ENCODE measurements at places on chromosomes 11 and 22.

DNA sequence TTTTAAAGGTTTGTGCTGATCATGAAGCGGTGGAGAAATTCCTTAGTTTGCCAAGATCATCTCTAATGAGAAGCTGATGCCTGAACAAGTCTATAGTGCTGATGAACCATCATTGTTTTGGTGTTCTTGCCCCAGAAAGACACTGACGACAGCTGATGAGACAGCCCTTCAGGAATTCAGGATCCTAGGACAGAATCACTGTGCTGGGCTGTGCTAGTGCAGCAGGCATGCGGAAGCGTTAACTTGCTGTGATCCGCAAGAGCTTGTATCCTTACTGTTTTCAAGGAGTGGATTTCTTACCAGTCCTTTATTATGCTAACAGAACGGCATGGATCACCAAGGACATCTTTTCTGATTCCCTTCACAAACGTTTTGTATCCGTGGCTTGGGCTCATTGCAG, 104.1 kb downstream of the TBC1D22A start:
- no peak for DNase-seq

DNA sequence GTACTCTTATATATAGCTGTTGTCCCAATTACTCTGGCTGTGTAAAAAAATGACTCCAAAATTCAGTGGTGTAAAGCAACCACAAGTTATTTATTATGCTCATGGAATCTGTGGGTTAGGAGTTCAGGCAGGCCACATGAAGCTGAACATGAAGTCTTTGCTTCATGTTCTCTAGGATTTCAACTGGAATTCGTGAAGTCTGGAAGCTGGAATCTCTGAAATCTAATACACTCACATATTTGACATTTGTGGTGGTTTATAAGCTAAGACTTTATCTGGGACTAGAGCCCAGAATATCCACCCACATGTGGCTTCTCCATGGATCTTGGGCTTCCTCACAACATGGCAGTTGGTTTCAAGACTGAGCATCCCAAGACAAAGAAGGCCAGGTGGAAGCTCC, 430.6 kb downstream of the MIAT start:
- DNase-seq: no peak

- DNase-seq: no peak
These were observed 3.3 kb upstream of the TRIM29 start for GRCh38 chr11:120141113-120141767.

- no peak for DNase-seq
These were observed 109.9 kb downstream of the MICAL2 start for GRCh38 chr11:12220305-12220704.

GRCh38 chr11:2934611-2935239, 5.5 kb upstream of the PHLDA2 start:
- DNase-seq: no peak

DNA sequence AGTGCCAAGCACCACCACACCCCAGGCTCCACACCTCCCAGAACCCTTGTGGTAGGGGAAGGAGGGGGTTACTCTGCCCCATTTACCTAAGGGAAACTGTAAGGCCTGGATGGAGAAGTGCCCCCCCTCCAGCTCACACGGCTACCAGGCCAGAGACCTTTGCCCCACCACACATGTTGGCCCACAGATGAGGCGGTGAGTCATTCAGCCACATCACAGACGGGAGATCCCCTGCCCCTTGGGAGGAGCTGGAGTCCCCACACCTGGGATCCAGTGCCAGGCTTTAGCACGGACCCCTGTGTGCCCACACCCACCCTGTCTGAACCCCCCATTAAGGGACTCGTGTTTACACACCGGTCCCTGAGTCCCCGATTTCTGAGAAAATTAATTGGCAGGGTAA, 24.9 kb downstream of the CDKN1C start:
- no peak for DNase-seq

- no peak for DNase-seq
These were observed 78.3 kb downstream of the SLC17A6 start for GRCh38 chr11:22416462-22416861.

- DNase-seq: no peak
These were observed 21.6 kb upstream of the TMEM191C start for GRCh38 chr22:21445437-21446127.

- no peak for DNase-seq
These were observed 56.1 kb downstream of the MED15 start for GRCh38 chr22:20563466-20563906.

- DNase-seq: no peak
These were observed 70.8 kb downstream of the MED15 start for GRCh38 chr22:20578192-20578591.

DNA sequence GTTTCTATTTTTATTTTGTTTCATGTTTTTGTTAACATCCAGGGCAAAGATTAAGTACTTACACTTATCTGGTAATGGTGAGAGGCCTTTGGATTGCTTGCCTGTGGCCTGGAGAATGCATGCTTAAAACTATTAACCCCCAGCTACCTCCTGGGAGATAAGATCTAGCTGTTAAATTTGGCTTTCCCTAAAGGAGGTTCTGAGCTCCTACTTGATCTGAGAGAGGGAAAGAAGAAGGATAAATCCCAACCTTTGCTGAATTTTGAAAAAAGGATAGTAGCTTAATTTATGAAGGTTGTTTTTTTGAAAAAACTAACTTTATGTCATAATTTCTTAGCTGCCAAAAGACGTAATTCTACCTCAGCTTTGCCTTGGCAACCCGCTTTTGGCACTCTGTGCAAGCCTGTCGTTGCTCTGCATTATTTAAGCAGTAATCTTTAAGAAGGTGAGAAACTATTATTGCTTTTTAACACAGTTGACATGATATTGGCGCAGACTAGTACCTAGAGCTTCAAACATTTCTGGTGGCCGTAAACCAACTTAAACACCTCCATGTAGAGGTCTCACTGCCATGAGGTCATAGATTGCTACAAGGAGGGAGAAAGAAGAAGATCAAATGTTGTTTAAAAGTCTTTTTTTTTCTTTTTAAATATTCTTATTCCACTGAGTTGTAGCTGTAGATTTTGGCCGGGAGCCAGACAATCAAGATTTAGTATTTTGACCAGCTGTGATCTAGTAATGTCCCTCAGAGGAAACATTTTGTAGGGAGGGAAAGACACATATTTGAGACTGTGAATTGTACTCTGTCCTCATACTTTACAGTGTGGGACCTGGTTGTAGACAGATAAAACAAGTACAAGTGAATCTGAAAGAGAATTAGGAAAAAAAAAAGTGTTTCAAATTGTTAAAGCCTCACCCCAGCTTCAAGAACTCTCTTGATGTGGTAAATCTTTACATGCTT, 74.4 kb downstream of the WNT11 start:
- DNase-seq: no peak

DNA sequence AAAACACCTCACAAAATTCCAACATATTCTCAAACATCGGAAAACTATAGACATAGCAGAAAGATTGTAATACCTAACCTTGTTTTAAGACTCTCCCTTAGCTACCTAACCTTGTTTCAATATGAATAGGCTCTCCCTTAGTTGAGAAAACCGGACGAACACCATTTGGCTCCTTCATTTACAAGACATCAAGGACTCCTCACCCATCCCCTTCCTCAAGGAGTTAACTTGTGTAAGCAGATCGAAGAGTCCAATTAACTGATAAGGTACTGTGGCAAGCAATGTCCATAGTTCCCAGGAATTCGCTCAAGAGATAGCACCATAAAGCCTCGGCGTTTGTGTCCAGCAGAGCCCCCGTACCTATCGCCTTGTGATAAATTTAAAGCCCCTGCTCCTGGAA, 4.6 kb upstream of the ACRV1 start:
- no peak for DNase-seq

DNA sequence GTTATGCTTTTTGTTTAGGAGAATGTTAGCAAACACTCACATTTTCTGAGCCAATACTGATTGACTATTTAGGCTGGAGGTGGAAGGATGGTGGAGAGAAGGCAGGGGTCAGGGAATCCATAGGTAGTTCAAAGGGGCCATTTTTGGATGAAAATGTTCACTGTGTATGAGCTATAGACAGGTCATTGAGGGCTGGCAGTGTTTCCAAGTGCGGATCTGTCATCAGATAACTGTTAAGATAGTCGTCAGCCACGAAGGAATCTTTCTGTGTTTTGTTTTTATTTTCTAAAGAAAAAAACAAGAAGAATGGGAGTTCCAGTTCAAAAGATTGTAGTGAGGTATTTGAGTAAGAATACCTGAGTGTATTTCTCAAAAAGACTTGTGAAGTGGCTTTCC, 3.1 kb downstream of the KCNJ5 start:
- no peak for DNase-seq

DNA sequence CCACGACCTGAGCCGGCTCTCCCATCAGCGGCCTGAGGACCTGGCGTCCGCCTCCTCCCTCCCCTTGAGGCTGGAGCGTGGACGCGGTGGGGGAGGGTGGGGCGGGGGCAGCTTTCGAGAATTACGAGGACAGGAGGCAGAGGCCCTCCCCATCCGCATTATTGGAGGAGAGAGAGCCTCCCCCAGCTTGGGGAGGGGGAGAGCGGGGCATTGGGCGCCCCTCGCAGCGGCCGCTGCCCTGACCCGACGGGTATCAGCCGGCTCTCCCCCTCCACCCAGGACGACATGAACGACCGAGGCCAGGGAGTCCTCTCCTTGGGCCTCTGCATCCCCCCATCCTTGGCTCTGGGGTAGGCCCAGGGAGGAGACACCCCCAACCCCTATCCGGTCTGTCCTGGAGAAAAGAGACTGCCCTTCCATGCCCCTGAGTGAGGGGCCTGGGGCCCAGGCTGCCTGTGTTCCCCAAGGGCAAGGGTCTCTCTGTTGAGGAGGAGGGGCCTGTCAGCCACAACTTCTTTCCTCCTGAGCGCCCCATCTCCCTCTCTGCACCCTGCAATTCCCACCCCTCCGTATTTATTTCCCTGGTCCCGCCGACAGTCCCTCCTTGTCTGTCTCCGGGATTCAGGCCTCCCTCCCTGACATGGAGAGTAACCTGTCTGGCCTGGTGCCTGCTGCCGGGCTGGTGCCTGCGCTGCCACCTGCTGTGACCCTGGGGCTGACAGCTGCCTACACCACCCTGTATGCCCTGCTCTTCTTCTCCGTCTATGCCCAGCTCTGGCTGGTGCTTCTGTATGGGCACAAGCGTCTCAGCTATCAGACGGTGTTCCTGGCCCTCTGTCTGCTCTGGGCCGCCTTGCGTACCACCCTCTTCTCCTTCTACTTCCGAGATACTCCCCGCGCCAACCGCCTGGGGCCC, 495 bp downstream of the GPR137 start:
- peak; percentile 72 for DNase-seq

DNA sequence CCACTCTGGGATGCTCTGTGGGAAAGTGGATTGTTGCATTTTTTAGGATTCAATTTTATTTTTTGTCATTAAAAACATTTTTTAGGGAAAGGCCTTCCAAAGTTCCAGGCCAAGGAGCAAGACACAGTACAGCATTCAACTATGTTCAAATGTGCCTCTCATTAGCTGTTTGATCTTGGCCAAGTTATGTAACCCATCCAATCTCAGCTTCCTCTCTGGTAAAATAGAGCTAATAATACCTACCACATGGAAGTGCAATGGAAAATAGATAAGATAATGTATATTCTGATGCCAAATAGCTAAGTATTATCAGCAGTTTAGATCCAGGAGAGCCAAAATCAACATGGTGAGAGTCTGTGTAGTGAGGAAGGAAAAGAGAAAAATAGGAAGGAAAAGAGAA, 220.3 kb upstream of the SESN3 start:
- no peak for DNase-seq

DNA sequence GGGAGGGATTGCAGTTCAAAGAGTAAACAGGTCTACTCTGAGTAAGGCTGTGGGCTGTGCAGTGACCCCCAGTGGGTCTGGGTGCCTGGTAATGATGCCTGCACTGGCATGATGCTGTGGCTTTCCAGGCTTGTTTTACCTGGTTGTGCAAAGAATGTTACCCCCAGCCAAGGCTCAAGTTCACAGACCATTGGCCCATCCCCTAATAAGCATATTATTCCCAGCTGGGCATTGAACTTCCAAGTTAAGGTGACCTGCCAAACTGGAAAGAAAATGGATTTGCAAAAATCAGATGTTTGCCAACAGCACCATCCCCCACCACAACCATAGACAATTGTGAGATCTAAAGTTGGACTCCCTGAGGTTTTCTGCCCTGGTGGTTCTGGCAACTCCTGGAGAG, 7.9 kb upstream of the EHF start:
- DNase-seq: no peak

- peak; percentile 83 for DNase-seq
These were observed 11.1 kb downstream of the POLR3H start for GRCh38 chr22:41532908-41533825.
